Stimulated activated CD4-positive, alpha-beta T cell treated with anti-CD3 and anti-CD28 coated beads, TNF-alpha, amount 100 ng/mL, for 48 hours (primary cell): ENCODE measurements at places on chromosomes 16 and 17.

GRCh38 chr17:40514013-40514875 is 12.8 kb upstream of the TNS4 start:
- no peak for DNase-seq

GRCh38 chr16:77450790-77451487 is 16.1 kb upstream of the ADAMTS18 start:
- DNase-seq: no peak

- DNase-seq: no peak
Observed at GRCh38 chr17:32880671-32881453, 3.9 kb upstream of the MYO1D start.

GRCh38 chr16:27768651-27769272 is 218.8 kb downstream of the KATNIP start:
- no peak for DNase-seq

GRCh38 chr16:79848719-79849118 is 248.2 kb upstream of the MAF start:
- no peak for DNase-seq

DNA sequence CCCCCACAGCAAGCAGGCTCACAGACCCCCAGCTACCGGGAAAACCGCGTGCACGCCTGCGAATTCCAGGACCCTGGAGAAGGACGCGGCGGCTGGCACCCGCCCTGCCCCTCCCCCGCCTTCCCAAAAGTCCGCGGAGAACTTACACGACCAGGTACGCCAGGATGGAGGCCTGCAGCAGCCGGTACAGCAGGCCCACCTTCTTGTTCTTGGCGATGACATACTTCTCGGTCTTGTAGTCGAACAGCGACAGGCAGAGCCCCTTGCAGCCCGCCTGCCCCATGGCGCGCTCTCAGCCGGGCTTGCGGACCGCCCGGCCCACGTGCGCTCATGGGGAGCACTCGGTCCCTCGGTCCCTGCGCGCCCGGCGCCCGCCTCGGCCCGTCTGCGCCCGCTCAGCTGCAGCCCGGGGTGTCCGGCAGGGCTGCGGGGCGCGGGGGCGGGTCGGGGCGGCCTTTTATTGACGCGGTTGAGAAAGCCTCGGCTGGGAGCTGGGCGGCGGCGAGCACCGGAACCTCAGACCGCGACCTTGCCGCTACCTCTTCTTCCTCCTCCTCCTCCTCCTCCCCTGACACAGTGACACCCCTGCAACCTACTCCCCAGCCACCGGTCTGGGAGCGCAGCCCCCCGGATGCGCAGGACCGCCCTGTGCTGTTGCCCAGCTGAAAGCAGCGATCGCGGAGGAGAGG is at the start of gene P2RX5:
Gene P2RX5 (minus strand): TSS at position 433 of the 689 bp plus-strand sequence. CDS start 150 bp downstream, at position 283.
- DNase-seq: no peak

- DNase-seq: no peak
Observed at GRCh38 chr17:41653421-41653820, 29.0 kb upstream of the KRT17 start.

DNA sequence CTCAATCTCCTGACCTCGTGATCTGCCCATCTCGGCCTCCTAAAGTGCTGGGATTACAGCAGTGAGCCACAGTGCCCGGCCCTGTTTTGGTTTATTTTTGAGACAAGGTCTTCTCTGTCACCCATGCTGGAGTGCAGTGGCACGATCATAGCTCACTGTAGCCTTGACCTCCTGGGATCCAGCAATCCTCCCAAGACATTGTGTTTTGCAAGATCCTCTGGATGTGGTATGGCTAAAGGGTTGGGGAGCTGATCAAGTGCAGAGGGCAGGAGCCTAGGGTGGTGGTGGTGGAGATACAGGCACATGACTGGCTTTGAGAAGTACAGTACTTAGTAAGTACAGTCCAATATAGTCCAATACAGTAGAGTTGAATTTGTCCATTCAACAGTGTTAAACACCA is 16.6 kb upstream of the TNS4 start:
- no peak for DNase-seq

- no peak for DNase-seq
Observed at GRCh38 chr16:50469121-50469743, 79.0 kb upstream of the NKD1 start.

GRCh38 chr17:63332286-63332685 is 113.8 kb downstream of the CYB561 start:
- DNase-seq: no peak

GRCh38 chr17:74380086-74380958 is 13.0 kb downstream of the GPR142 start:
- no peak for DNase-seq

GRCh38 chr17:9037736-9038135 is 16.4 kb downstream of the NTN1 start:
- DNase-seq: no peak
